Activated naive CD8-positive, alpha-beta T cell treated with anti-CD3 and anti-CD28 coated beads, Interleukin-2, amount 50 U/mL, for 16 hours (primary cell): ENCODE measurements at places on chromosomes 2 and 18.

DNA sequence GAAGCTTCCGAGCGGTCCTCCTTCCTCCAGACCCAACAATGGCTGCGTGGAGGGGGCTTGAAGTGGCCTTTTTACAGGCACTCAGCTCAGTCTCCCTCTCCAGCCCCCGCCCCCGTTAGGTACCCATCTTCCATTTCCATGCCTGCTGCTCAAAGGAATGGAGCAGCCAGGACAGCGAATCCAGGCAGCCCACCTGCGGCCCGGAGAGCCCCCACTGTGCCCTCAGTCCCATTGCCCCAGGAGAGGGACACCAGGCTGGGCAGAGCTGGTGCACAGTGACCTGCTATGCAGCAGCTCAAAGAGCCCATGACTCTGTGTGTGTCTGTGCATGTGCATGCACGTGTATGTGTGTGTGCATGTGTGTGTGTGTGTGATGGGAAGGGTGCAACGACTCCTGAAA is 10.6 kb upstream of the POMC start:
- no peak for DNase-seq

GRCh38 chr18:361941-362310 is 94.1 kb upstream of the THOC1 start:
- no peak for DNase-seq

- no peak for DNase-seq
These were observed 182.9 kb downstream of the DYM start for GRCh38 chr18:49277395-49278036.

- DNase-seq, result no peak
These were observed 2.6 kb upstream of the FZD5 start for GRCh38 chr2:207772081-207772843.

DNA sequence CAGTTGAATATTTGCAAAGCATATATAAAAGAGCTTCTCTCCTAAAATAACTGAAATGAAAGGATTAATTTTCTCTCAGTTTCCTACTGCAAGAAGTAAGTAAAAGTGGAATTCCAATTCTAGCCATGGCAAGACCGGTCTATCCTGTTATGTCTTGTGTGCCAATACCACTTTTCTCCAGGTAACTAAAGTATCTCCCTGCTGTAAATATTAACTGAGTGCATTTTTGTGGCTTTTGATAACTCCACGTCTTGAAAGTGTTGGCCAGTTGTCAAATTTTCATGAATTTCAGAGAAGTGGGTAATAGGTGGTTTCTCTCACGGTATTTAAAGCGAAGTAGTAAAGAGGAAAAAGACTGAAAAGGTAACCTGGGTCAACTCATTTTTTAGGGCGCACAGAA is 225.9 kb downstream of the NEDD4L start:
- DNase-seq, result no peak

DNA sequence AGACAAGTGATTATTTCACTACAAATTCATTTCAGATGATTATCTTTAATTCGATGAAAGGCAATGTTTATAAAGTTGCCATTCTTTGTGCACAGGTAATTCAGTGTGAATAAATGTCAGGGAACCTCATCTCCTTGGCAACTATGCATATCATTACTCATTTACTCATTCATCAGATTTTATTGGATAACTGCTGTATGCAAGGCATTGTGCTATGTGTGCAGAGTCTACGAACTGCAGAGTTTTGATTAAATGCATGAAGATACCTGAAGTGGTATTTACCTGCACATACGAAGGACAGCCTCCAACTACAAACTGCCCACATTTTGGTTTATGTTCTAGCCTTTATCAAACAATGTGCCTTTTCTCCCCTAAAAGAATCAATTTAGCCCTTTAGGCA is 3.5 kb downstream of the RND3 start:
- DNase-seq, result no peak

- DNase-seq, result no peak
These were observed 265.1 kb upstream of the SIX3 start for GRCh38 chr2:44676379-44676778.

DNA sequence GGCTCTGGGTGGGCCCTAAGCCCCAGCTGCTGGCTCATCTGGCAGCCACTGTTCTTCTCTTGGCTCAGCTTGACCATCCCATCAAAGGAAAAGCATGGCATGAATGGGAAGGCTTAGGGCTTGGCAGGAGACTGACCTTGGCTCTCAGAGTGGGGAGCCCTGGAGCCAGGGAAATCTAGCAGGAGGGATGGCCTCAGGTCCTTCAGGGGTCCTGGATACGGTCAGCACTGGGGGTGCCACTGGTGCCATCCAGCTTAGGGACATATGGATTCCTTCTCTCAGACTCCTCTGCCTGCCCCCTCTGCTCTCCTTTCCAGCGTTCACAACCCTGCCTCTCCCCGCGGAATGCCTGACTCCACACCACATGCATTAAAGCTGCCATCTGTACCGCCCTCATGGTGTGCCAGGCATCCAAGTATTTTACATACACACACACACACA is 165.5 kb upstream of the HAAO start:
- DNase-seq, result no peak

DNA sequence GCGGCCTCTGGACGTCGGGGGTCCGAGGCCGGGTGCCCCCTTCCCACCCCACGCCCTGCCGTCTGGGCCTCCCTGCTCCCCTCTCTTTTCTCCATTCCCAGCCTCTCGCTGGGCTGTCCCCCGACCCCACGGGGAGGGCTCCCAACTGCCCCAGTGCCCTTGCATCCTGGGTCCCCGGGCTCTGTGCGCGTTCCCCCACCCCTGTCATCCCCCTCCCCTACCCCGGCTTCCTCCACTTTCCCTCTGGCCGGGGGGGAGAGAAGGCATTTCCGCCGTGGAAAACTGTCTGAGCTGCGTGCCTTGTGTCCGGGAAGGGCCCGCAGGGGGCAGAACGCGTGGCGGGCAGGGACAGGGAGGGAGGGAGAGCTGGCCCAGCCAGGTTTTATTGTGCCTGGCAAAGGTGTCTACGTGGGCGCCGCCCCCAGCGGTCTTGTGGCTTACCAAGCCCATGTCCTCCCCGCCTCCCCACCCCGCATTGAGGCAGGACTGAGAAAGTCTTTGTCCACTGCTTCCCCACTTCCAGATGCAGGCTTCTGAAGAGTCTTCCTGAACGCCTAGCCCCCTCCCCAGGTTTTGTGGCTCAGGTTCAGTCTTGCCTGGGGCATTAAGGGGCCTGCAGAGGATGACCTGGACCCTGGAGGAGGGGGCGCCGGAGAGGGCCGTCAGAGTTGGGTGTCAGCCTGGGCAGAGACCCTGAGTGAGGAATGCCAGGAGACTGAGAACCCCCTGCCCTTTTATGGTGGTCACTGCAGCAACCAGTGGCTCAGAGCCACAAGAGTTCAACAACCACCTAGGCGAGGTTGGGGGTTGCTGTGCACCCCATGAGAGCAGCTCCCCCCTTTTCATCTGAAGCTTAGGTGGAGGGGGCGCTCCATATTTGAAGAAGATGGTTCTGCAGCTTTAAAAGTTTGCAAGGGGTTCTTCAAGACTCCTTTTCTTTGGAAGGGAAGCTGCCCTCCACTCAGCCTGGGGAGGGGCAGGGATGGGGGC is 1.3 kb downstream of the ITM2C start:
- DNase-seq, result no peak

- DNase-seq, result no peak
These were observed 16.6 kb downstream of the FAM168B start for GRCh38 chr2:131076707-131077106.

GRCh38 chr18:76741346-76741745 is 81.0 kb upstream of the ZNF236 start:
- no peak for DNase-seq

DNA sequence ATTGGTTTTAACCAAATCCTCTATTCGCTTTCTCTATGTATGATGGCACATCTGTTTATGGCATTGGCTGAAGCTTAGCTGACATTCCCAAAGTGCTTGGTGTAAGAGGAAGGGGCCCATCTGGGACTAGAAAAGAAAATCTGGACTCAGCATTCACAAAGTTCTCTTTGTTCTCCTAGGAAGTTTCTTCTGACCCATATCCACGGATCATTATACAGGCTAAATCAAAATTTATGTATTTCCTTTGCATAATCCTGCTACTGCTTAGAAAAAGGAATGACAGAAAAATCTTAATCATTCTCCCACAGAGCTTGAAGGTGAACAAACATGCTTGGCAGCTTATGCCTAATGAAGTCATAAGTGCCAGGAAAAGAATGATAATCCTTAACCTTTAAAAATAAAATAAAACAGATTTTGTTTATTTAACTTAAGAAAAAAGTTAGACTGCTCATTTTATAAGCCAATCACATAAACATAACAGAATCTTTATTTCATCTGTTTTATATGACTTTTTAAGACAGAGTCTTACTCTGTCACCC is 88.4 kb downstream of the NYAP2 start:
- DNase-seq, result no peak

DNA sequence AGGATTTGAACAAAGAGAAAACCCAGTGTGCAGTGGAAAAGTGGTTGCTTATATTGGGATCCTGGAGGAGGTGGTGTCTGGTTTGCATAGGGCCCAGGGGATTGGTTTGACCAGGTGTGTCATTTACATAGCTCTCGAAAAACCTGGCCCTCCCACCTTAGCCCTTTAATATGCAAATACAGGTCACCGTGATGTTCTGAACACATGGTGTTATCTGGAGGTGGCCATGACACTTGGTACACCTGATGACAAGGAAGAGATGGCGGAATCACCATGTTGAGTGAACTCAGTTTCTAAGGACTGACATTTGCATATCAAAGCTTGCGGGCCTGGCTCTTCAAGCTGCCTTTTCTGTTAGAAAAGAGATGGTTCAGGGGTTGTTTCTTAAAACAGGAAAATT is 2.3 kb upstream of the NAPG start:
- no peak for DNase-seq

DNA sequence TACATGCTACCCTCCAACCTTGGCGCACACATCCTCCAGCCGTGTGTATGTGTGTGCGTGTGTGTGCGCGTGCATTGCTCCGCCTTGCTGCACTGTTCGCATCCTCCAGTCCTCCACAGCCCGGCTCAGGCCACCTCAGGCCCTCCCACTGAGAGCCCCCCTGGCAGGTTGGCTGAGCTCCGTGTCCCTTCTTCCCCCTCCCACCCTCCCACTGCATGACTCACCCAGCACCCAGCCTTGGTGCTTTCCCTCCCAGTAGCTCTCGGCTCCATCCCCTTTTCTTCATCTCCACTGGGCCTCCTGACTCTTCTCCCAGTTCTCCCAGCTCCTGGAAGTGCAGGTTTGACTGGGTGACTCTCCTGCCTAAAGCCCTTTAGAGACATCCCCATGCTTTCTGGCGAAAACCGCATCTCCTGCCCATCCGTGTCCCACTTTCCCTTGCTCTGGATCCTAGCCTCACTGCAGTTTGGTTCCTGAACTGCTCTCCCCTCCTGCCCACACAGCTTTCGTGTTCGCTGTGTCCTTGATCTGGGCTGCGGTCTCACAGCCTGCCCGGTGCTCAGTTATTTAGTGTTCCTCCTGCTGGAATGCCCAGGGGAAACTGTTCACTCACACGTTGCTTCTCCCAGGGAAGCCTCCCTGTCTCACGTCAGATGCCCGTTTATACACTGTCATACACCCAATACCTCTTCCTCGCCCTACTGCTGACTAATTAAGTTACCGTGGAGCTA is 4.9 kb downstream of the TMEM177 start:
- no peak for DNase-seq

- DNase-seq, result no peak
These were observed 20.0 kb upstream of the SERPINB2 start for GRCh38 chr18:63867368-63868125.

DNA sequence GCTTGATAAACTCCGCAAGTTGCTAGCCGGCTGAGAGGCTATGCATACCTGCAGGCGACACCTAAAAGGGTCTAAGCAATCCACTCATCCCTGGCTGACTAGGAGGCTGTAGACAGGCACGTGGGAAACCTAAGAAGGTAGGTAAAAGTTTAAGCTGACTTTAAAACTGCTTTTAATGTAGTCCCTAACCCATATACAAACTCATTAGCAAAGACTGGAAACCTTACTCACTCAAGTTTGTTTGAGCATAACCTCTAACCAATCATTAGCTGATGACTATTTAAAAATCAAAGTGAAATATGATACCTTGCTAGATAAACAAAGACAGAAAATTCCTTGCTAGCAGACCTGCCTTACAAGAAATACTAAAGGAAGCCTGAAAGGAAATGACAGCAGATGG is 106.4 kb downstream of the EXOC6B start:
- DNase-seq, result no peak

DNA sequence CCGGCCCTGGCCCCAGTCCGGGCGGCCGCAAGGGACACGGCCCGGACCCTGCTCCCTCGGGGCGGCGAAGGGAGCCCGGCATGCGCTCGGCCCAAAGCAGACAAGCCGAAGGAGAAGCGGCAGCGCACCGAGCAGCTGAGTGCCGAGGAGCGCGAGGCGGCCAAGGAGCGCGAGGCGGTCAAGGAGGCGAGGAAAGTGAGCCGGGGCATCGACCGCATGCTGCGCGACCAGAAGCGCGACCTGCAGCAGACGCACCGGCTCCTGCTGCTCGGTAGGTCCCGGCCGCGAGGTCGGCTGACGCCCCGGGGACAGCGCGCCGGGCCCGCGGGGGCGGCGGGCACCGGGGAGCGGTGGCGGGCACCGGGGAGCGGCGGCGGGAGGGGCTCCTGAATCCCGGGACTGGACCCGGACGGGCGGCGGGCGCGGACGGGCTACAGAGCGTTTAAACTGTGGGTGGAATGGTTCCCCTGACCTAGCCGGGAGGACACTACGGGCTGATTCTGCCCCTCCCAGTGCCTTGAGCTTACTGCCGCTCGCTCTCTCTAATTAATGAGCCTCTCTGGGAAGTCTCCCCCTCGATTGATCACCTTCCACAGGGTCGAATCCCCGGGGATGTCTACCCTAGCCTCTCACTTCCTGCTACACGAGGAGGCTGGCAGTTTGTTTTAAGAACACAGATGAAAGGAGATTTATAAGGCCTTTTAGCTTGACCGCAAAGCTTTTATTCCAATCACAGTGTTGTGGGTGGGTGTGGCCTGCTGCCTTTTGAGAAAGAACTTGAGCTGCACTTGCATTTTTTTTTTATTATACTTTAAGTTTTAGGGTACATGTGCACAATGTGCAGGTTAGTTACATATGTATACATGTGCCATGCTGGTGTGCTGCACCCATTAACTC is 853 bp downstream of the GNAL start:
- no peak for DNase-seq

GRCh38 chr2:67918471-67918870 is 144.3 kb downstream of the C1D start:
- no peak for DNase-seq

DNA sequence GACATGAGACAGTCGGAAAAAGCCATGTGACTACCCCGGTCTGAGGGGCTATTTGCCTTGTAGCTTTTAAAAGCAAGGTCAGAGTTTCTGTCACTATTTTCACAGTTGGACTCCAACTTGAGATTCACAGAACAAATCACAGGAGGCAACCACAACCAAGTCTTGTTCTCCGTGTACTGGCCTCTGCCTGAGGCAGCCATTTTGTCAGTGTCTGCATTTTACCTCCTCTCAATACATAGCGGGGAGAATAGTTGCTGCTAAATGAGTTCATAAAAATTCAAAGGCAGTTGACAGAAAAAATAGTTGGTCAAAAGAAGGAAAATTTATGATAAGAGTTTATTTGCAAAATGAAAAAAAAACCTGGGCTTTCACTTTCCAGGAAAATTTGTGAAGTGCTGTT is 501.4 kb downstream of the CCDC85A start:
- DNase-seq, result no peak
